ENCODE measurements at places on chromosomes 4 and X.

GRCh38 chrX:46965125-46965758 lies 53.0 kb downstream of the JADE3 start:
- peak; percentile 18 for DNase-seq

DNA sequence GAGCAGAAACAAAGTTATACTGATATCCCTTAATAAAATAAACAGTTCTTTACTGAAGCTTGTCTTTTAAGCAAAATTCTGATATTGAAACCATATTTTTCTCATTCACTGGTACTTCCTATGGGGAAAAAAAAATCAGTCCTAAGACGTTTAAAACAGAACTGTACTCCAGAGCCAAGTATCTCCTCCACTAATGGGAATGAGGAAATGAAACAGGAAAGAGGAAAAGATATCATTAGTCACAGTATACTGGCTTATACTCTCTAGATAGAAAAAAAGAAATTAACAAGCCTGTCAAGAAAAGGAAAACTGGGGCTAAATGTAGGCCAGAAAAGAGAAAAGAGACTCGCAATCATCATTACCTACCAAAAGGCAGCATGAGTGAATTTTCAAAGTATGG lies 252.7 kb downstream of the CENPC start:
- no peak for DNase-seq

GRCh38 chr4:25818371-25818871 lies 44.4 kb downstream of the SEL1L3 start:
- DNase-seq: no peak

DNA sequence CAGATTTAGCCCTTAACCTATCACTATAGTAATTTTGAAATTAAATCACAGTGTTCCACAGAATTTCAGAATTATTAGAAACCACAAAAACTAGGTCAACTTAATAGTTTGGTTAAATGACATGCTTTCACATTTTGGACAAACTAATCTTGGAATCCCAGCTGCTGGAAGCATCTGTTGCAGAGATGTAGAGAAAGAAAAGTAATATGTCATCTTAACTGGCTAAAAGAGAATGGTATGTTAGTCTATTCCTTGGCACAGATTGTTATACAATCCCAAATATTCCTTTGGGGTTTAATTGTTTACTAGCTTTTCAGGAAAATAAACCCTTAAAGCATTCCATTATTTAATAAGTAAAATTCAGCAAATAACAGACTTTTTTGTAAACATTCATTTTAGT lies 519.9 kb downstream of the IL15 start:
- DNase-seq: no peak

DNA sequence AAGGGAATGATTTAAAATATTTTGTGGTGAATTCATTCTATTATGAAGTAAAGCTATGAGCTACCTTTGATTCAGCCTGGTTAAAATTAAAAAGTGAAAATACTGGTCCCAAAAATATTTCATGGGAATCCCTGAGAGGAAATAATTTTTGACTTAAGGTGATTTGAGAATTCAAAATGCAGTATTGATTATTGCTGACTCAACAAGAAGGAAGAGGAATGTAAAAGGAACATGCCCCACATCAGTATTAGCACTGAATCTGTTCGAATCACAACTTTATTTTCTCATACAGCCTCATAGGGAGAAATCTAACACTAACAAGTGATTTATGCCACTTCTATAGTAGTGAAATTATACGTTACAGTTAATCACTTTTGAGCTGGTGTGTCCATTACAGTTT lies 27.7 kb downstream of the EIF2S3 start:
- no peak for DNase-seq

DNA sequence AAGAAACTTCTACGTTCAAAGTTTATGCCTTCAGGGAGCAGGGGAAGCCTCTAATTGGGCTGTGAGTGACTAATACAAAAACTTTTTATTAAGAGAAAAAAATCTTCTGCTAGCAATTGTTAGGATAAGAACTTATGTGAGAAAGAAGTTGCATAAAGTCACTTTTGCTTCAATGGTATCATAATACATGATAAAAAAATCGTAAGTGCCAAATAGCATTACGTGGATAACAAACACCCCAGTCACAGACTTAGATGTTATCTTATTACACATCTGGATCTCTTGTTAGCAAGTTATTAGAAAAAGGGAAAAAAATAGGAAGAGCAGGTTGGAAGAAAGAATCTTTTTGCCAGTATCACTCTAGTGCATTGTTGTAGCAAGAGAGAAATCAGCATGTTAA lies 4.2 kb upstream of the NDST4 start:
- DNase-seq: no peak

GRCh38 chrX:44447214-44447613 lies 95.4 kb downstream of the FUNDC1 start:
- no peak for DNase-seq

DNA sequence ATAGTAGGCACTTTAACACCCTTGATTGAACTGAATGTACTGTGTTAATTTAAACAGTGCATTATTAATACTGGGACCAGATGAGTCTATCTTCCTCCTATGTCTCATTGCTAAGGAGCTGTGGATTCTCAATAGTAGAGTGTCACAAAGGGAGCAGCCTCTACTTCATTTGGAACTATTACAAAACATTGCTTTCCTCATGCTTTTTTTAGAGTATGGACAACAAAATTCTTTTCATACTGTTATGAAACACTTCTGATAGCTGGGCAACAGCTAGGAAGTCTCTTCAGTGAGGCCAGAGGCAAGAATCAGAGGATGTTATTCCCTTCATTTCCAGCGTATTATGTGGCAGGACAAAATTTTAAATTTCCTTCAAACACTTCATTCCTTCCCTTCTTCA lies 160.8 kb downstream of the FBXO8 start:
- no peak for DNase-seq

All from RCC 7860 (cell line).